Small intestine (tissue), 16 donors: ENCODE measurements at places on chromosomes 3 and 15. TPM values are rescaled to one million over a fixed set of nuclear protein-coding genes. Genes with fewer than 3 reads are reported as not detected.

SCAANT1 gene
- polyA plus RNA-seq = not detected

MEGF11 gene
- polyA plus RNA-seq = not detected

PRR20G gene
- not detected for polyA plus RNA-seq

RNF7 gene
- polyA plus RNA-seq = 125 TPM

GOLGA8T gene
- polyA plus RNA-seq = 0.04 TPM

ESYT3 gene
- polyA plus RNA-seq = not detected

PARP9 gene
- polyA plus RNA-seq = 36.5 TPM

C3orf20 gene
- polyA plus RNA-seq = not detected

SMCO1 gene
- polyA plus RNA-seq = not detected

PCLAF gene
- polyA plus RNA-seq = 21.5 TPM

APPL1 gene
- polyA plus RNA-seq = 34.3 TPM

DPP8 gene
- polyA plus RNA-seq = 13.4 TPM

C3orf49 gene
- not detected for polyA plus RNA-seq

ABCC5 gene
- polyA plus RNA-seq = 9.2 TPM

SPINT1 gene
- 170 TPM for polyA plus RNA-seq

ADGRG7 gene
- polyA plus RNA-seq = 25.9 TPM

CD200 gene
- polyA plus RNA-seq = 7.9 TPM

TTLL13 gene
- polyA plus RNA-seq = not detected

GHRL gene
- 21.9 TPM for polyA plus RNA-seq
